ENCODE measurements at places on chromosomes 11 and 22.

GRCh38 chr11:27820249-27820648 is 120.0 kb upstream of the BDNF start:
- DNase-seq = no peak

GRCh38 chr22:23263651-23264555 is 83.6 kb downstream of the BCR start:
- DNase-seq = no peak

DNA sequence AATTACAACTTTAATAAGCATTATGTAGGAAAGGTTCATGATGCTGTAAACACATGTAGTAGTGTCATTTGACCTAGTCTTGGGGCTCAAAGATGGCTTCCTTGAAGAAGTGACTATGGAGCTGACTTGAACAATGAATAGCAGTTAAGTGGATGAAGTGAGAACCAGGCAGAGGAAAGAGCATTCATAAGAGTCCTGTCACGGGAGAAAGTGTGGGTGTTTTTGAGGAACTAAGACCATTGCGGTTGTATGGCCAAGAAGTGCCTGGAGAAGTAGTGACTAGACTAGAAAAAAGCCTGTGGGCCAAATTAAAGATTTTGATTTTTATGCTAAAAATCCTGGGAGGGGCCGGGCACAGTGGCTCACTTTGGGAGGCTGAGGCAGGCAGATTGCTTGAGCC is 7.2 kb upstream of the IL18BP start:
- no peak for DNase-seq

DNA sequence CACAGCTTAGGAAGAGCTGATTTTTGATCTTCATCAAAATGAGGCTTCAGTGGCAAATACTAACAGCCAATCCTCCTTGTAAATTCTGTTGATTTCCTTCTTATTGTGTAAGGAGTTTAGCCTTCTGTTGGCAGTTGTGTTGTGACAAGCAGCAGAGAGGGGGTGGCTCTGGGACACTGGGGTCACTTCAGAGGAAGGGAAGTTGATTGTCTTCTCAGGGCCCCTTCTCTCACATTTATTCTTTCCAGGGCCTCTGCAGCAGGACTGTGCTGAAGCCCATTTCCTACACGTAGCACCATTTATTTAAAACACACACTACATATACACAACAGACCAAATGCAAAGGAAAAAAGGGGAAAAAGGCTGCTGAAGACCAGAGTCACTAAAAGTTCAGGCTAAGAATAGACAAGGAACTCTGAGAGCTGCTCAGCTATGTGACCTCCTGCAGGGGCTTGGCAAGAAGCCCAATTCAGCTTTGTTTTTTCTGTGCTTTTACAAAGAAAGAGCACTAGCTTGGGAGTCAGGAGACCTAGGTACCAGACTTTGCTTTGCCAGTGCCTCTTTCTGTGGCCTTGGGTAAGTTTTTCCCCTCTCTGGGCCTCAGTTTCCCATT is 28.3 kb upstream of the UPB1 start:
- no peak for DNase-seq

GRCh38 chr11:133366147-133366546 is 166.2 kb downstream of the OPCML start:
- DNase-seq = no peak

DNA sequence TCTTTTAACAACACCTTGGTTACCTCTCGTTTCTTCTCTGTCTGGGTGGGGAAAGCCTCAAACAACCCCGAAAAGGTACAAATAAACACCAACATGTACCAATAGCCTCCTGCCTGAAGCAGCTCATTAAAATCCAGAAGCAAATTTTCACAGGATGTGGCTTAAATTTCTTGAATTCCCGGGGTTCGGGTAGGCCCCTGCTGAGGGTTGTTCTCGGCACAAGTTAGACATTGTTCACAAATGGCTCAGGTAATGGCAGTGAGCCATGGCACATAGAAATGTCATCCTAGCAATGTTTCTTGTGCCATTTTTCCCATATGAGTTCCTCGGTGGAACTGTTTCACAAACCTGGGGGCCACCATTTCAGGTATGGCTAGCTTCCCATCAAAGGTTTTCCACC is 19.7 kb upstream of the GLYATL1 start:
- DNase-seq = no peak

DNA sequence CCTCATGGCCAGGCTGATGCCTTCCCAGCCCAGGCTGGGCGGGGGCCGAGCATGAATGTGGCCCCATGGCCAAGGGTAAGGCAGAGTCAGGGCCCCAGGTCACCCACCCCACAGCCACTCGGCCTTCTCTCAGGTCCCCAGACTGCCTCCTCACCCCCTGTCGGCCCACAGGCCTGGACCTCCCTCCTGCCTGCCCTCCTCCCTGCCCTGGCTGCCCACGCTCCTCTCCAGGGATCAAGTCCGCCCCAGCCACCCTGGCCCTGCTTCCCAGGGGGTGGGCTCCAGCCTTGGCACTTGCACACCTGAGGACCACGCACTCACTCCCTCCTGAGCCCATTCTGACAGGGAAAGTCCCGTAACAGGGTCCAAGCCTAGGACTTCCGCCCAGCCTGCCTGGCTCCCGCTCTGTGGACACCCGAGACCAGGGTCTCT is 37.8 kb upstream of the TH start:
- DNase-seq = no peak

GRCh38 chr11:65491614-65492386 is 7.0 kb upstream of the MALAT1 start:
- DNase-seq = peak; percentile 88

- no peak for DNase-seq
These were observed 926 bp downstream of the CCDC157 start for GRCh38 chr22:30357650-30358215.

DNA sequence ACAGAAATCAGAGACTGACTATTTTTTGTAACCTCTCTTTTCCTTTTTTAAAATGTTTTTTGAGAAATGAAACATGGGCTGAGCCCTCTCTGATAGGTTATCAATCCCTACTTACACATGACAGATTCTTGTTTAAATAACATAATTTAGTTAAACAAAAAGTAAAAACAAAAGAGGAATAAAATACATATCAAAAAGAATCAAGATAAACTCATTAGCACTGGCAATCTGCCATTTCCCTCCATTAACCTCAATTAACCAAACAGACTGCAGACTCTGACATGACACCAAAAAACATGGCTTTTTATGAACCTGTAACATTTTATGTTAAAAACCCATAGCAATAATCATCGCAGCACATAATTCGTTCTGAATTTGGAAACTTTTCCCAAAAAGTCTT is 284.4 kb upstream of the MTNR1B start:
- no peak for DNase-seq

- DNase-seq = no peak
These were observed 23.7 kb upstream of the RFPL3 start for GRCh38 chr22:32333769-32334659.

- no peak for DNase-seq
These were observed 1.7 kb upstream of the TYMP start for GRCh38 chr22:50531546-50531961.

DNA sequence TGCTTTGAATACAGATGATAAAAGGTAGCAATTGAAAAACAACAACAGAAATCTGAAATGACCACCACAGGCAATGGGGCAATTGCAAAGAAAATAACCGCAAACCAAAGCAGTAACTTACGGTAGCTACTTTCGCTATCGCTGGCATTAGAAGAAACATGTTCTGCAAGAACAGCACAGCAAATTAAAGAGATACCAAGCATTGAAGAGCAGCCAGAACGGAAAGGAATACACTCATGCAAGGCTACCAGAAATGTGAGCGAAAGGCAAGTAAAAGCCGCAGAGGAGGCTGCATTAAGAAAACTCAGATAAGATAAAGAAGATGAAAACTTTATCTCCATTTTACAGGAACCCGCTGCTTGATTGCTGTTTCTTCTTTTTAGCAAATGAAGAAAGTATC is 194.1 kb upstream of the CCDC90B start:
- no peak for DNase-seq

- DNase-seq = no peak
These were observed 20.5 kb downstream of the GAL start for GRCh38 chr11:68704887-68705286.

DNA sequence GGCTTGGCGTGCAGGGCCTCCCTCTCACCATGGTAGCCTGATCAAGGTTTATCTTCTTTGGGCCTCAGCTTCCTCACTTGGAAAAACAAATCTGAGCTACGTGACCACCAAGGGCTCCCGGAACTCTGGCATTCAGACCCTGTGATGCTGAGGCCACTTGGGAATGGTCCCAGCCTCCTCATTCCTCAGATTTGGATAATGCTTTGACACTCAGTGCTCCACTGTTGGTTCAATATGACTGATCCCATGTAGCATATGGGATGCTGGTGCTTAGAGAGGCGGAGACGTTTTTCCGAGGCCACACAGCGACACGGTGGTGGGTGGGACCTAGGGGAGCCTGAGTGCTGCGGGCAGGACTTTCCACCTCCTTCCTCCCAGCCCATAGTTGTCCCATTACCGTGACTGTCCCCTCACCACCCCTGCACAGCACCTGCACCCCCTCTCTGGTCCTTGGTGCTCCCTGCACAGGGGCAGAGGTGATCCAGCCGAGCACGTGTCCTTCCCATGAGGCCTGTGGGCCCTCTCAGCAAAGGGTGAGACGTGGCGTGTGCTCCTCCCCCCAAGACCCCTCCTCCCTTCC is 23.1 kb downstream of the MB start:
- DNase-seq = no peak

DNA sequence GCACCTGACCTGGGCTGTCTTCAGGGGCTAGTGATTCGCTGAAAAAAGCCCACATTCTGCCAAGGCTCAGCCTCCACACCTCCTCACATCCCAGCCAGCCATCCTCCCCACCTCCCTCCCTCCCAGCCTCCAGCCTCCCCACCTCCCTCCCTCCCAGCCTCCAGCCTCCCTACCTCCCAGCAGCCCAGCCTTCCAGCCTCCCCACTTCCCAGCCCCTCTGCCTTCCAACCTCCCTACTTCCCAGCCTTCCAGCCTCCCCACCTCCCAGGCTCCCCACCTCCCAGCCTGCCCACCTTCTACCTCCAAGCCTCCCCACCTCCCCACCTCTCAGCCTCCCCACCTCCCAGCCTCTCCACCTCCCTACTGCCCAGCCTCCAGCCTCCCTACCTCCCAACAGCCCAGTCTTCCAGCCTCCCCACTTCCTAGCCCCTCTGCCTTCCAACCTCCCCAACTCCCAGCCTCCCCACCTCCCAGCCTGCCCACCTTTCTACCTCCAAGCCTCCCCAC is 33.7 kb upstream of the TH start:
- no peak for DNase-seq

- peak; percentile 23 for DNase-seq
These were observed 38.2 kb downstream of the ADAMTS8 start for GRCh38 chr11:130390071-130390758.

GRCh38 chr11:94184362-94184761 is 55.7 kb downstream of the PANX1 start:
- no peak for DNase-seq

- DNase-seq = no peak
These were observed 976.1 kb downstream of the TBC1D22A start for GRCh38 chr22:47738472-47739013.

- no peak for DNase-seq
These were observed 615.6 kb upstream of the KIRREL3 start for GRCh38 chr11:127616158-127616557.

- DNase-seq = no peak
These were observed 103.4 kb downstream of the NAV2 start for GRCh38 chr11:19816040-19816439.

GRCh38 chr11:63535734-63536133 is 874 bp upstream of the PLAAT4 start:
- no peak for DNase-seq

DNA sequence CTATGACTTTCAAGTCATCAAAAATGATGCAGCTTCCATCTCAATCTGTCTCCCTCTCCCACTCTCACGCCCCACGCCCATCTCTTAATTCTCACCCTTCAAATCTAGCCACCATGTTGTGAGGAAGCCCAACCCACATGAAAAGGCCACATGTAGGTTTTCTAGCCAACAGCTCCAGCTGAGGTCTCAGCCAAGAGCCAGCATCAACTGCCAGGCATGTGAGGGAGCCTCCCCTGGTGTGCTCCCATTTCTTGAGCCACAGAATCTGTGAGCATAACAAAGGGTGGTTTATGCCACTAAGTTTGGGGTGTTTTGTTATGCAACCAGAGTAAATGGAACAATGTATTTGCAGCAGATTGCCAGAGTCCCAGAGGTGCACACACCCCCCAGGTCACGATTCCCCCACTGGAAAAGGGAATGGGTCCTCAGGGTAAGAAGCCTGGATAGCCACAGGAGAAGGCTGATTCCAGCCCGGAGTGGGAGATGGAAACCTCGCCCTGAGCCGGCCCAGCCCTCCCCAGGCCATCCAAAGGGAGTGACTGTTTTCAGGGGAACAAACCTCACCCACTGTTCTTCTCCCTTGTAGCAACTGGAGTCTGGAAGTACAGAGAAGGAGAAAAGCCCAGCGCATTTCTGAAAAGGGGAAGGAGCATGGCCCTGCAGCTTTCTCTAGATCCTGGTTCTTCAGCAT is 20.0 kb upstream of the LINC01488 start:
- no peak for DNase-seq

- no peak for DNase-seq
These were observed 9.6 kb downstream of the KRTAP5-5 start for GRCh38 chr11:1639102-1639620.

DNA sequence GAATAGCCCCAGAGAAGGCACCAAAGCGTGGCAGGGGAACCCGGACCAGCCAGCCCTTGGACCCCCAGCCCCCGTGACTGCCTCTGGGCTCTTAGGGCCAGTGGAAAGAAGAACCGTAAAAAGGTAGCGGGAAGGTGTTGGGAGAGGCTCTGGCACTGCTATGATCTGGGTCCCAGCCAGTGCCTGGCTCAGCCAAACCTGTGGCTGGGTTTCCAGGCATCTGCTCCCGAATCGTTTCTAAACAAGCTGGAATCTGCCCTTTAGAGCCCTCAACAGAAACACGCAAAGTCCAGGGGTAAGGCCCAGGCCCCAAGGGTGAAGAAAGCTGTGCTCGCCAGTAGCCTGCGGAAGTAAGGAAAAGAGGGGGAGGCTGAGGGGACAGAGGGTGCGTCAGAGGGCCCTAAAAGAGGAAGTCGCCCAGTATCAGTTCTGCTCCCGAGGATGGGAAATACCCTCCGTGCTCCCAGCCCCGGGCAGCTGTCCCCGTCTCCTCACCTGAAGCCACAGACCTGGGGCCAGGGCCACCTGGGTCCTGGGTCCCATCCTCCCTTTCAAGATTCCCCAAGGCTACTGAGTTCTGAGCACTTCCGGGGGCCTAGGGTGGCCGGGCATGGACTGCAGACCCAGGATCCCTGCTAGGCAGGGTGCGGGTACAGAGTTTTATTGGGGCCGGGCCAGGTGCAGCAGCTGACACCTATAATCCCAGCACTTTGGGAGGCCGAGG is 24.7 kb downstream of the IL10RA start:
- no peak for DNase-seq

- no peak for DNase-seq
These were observed 798.5 kb downstream of the DLG2 start for GRCh38 chr11:84828616-84829015.

- no peak for DNase-seq
These were observed 5.6 kb downstream of the PLAAT2 start for GRCh38 chr11:63557570-63557969.

Data from NCI-H460 (cell line).